ENCODE measurements at places on chromosomes 2 and 18. TPM values are rescaled to one million over a fixed set of nuclear protein-coding genes. Genes with fewer than 3 reads are reported as not detected.

The ACTG2 gene
- 7,901 TPM for polyA plus RNA-seq

DNA sequence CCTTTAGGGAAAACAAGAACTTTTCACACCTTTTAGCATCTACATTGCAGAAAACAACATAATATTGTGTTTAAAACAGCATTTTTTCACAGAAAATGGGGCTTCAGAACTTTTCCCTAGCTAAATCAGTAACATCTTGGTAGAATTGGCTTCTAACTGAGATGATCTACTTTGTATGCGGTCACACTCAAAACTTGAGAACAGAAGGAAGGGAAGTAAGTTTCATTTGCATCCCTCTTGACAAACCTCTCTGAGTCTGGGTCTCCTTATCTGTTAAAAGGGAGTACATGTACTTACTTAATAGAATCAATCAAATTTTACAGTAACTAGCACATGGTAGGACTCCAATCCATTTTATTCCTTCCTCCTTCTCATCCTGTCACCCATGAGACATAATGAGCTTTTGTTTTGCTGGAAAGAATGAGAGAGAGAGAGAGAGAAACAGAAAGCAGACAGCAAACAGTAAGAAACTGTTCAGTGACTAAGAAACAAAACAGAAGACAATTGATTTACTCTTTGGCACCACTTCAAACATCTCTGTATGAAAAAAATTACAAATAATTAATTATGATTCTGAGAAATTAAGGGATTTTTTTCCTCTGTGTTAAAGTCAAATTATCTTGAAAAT, 387.3 kb downstream of the SATB2 start:
- no peak for DNase-seq

- no peak for DNase-seq
Measured at GRCh38 chr2:11839916-11840315, 93.5 kb downstream of the LPIN1 start.

DNA sequence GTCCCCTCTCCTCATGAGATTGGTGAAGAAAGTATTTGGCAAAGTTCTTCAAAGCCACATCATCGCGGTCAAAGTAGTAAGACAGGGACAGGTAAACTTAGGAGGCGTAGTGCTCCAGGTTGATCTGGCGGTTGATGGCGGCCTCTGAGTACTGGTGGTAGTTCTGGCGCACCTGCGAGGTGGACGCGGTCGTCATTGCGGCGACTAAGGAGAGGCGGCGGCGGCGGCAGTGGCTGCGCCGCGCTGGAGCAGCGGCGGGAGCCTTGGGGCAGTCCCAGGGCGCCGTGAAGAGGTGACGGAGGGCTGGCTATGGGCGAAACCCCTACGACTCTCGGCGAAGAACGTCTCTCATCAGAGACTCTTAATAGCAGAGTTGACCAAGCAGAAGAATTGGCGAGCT, 107.2 kb upstream of the UBE2E3 start:
- no peak for DNase-seq

GRCh38 chr2:241062389-241063092, 39.5 kb downstream of the MTERF4 start:
- DNase-seq: no peak

DNA sequence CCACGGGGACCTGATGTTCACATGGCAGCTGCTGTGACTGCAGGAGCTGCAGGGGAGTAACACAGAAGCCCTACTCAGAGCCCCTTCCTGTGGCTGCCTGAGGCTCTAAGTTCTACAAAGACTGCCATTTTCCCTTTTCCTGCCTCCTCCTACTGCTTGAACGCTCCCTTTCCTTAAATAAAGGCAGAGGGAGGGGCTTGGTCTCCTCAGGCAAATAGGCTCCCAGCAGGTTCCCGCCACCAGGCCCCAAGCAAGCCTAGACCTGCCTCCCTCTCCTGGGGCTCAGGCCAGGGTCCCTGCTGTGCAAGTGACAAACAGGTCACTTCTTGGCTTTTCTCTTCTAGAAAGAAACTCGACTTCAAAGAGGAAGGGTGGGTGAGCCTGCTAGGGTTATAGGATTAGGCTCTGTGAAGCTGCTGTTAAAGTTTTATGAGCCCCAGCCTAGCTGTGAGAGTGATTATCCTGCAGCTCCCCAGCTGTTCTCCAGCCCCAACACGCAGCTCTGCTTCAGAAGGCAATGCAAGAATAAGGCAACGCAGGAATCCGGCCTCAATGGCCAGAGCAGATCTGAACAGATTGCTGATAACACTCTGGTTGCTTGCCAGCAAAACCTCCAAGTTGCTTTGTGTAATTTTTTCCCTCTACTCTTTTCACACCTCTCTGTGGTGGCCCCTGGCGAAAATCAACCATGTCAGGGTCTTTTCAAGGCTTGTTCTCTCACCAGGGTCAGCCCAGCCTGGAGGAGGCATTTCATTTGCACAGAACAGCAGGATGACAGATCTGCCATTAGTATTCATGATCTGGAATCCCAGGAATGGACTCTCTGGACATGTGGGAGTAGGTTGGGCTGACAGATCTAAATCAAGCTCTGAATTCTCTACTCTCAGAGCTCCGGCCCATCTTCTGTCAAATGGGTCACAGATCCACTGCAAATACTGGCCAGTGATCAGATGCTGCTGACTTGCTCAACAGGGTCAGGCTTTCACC, 71.3 kb downstream of the MRO start:
- peak; percentile 20 for DNase-seq

- DNase-seq: no peak
Measured at GRCh38 chr18:73852789-73853549, 294.7 kb downstream of the FBXO15 start.

The PPP4R1 gene
- 41.8 TPM for polyA plus RNA-seq

DNA sequence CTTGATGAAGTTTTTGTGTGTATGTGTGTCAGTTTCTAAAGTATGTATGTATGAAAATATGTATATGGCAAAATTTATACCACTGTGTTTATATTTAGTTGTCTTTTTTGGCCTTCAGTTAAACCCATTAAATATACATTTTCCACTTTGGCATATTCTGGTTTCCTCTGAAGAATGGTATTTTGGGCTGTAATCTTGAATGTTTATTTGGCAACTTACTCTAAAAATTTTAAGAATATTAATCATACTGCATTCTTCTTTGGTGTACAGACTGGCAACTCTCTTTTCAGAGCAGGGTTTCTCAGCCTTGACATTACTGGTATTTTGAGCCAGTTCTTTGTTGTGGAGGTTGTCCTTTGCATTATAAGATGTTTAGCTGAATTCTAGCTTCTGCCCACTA, 27.9 kb upstream of the CCBE1 start:
- DNase-seq: no peak

The QPCT gene
- polyA plus RNA-seq: 11.4 TPM

The SLC25A52 gene
- not detected for polyA plus RNA-seq

GRCh38 chr18:76345901-76346300, 149.1 kb downstream of the ZNF516 start:
- no peak for DNase-seq

- DNase-seq: no peak
Measured at GRCh38 chr2:36753706-36754221, 57.3 kb downstream of the VIT start.

DNA sequence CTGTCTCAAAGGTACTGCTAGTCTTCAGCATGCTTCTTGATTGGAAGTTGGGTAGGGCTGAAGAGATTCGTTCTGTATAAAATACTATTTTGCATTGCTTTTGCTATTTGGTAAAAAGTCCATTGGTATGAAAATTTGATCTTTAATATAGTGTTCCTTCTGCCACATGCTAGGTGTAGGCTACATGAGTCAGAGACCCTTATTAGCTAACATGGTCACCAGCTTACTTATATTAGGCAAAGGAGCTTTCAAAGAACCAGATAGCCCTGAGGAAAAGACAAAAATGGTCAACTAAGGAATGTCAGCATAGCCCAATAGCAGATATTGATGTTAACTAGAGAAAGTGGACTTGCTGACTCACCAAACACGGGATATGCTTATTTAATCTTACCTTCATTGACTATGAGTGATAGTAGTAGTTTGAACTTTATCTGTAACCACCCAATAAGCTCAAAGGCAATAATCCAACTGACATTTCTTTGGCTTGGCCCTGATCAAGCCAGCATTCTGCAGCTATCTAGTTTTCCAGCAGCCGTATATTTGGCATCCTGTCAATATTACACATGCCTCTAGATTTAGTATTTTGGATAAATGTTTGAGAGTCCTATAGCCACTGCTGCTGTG, 110.0 kb downstream of the TPGS2 start:
- no peak for DNase-seq

DNA sequence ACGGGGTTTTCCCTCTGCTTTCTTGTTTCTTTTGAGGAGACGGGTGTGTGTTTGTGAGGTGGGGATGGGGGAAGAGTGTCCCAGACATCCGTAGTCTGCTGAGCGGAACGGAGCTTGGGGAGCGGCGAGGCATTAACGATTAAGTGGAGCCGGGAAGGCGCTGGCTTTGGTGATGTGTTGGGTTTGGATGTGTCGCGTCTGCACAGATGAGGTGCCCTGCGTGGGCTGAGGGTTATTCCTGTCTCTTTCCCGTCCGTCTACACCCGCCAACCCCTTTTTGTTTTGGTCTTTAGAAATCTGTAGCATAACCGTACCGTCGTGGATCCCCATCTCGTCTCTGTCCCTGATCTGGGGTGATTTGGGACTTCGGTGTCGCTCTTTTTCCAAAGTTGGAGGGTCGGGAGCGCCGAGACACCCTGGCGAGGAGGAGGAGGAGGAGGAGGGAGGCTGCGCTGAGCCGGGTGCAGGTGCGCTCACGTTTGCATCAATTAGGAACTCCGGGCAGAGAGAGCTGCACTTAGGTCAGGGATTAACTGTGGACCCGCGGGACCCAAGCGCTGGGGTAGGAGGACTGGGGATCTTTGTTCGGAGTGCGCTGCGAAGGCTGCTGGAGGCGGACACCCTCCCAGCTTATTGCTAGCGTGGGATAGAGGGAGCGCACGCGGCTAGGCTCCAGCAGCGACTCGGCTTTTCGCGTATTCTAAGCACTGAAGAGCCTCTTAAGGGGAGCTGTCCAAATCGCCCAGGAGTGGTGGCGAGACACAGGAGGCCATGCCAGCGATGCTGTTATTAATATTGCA, 720.3 kb downstream of the DPP10 start:
- DNase-seq: no peak

- DNase-seq: no peak
Measured at GRCh38 chr2:85854897-85855296, 33.9 kb downstream of the ST3GAL5 start.

The MARCO gene
- polyA plus RNA-seq: 21.7 TPM

The CD8A gene
- 2.1 TPM for polyA plus RNA-seq

DNA sequence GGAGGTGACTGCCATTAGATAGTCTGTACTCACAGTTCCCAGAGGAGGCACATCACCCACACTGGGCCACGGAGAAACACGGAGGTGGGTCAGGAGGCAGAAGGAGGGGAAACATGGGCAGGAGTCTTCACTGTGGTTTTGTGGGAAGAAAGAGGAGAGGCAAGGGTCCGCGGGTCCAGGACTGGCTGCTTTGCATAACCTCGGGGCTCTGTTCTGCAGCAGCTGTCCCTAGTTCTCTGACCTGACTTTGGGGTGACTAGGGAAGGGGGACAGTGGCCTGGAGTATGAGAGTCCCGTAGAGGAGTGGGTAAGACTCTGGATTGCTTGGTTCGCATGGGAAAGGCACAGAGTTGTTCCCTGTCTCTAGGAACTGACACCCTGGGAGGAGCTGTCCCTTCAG, 238.3 kb upstream of the RAB6C start:
- DNase-seq: no peak

The FSHR gene
- polyA plus RNA-seq: not detected

The SMAD7 gene
- polyA plus RNA-seq: 31.5 TPM

DNA sequence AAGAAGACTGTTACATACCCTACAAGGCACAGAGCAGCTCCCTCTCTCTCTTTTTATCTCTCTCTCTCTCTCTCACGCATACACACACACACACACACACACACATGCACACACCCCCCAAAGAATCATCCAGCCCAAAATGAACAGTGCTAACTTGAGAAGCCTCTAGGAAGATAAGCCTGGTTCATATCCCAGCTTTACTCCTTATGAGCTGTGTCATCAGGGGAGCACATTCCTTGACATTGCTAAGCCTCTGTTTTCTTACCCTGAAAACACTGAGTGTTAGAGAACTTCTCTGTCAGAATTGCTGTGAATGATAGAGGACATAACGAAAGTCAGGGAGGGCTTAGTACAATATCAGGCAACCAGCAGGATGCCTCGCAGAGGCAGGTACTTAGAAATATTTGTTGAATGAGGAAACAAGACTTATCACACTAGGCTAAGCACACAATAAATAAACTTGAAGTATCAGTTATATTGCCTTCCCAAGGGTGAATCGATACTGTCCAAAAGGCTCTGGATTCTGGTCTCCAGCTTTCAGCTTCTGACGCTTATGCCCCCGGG, 725.6 kb upstream of the ID2 start:
- no peak for DNase-seq

The SLC4A1AP gene
- polyA plus RNA-seq: 16.3 TPM

GRCh38 chr2:151422917-151423439, 13.3 kb downstream of the RIF1 start:
- DNase-seq: no peak

The LAPTM4A gene
- polyA plus RNA-seq: 412 TPM

- no peak for DNase-seq
Measured at GRCh38 chr2:233082222-233082930, 22.2 kb downstream of the INPP5D start.

- DNase-seq: no peak
Measured at GRCh38 chr2:234521536-234521935, 24.7 kb upstream of the ARL4C start.

The BOLL gene
- polyA plus RNA-seq: not detected

The B3GNT7 gene
- polyA plus RNA-seq: 1.7 TPM

DNA sequence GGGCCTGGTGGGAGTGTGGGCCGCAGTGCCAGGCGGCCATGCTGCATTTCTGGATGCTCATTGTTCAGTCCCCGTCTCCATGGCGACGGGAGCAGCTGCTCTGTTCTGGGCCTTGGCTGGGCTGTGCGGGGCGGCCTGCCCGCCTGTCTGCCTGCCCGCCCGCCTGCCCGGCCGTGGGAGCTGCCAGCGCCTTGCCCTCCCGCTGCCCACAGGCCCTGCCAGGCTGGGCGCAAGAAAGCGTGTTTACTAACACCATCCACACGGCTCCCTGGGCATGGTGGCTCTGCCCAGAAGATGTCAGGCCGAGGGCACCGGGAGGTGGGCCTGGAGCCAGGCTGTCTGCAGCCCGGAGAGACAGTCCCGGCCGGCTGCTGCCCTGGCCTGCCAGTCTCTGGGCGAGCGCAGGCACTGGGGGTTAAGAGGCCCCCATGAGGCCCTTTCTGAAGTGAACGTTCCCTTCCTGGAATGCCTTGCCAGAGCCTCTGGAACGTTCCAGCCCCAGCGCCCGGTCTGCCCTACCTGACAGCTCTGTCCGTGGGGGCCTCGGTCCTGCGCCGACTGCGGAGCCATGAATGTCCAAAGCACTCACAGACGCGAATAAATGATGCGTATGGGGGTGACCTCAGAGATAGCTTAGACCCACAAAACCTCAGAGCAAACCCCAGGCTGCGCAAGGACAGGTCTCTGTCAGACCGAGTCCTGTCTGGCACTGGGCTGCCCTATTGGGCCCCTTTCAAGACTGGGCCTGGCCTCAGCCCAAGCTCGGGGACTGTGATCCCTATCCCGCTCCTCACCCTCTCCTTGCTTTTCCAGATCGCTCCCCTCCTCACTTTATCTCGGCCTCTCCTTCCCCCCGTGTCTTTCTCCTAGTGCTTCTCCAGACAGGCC, 44.3 kb downstream of the MYCN start:
- no peak for DNase-seq

The UGT1A3 gene
- polyA plus RNA-seq: 0.14 TPM

The LYG1 gene
- 1.5 TPM for polyA plus RNA-seq
